ENCODE measurements at places on chromosomes 7 and 10. TPM values are rescaled to one million over a fixed set of nuclear protein-coding genes. Genes with fewer than 3 reads are reported as not detected.

ST8SIA6 gene
- total RNA-seq: 0.26 TPM

NPM3 gene
- total RNA-seq: 95.3 TPM

PLXNA4 gene
- total RNA-seq: 1.2 TPM

SORBS1 gene
- total RNA-seq: 0.26 TPM

PON2 gene
- total RNA-seq: 43.1 TPM

NRF1 gene
- 12.6 TPM for total RNA-seq

FGL2 gene
- total RNA-seq: 97.6 TPM

CDK14 gene
- total RNA-seq: 41.1 TPM

SBDS gene
- 80.9 TPM for total RNA-seq

GATA3 gene
- total RNA-seq: not detected

HOXA3 gene
- total RNA-seq: 1.5 TPM

EPO gene
- total RNA-seq: not detected

NME8 gene
- not detected for total RNA-seq

C10orf62 gene
- not detected for total RNA-seq

CALCR gene
- not detected for total RNA-seq

RPEL1 gene
- 0.17 TPM for total RNA-seq

ZNF425 gene
- 4.6 TPM for total RNA-seq

FAM237B gene
- not detected for total RNA-seq

LFNG gene
- 0.33 TPM for total RNA-seq

SLC13A4 gene
- total RNA-seq: 0.50 TPM

HABP2 gene
- total RNA-seq: not detected

NUTM2B gene
- total RNA-seq: 0.51 TPM

OTUD1 gene
- 6.8 TPM for total RNA-seq

CLEC5A gene
- not detected for total RNA-seq

PLPP4 gene
- 0.26 TPM for total RNA-seq
